Neuronal stem cell (in vitro differentiated cells): ENCODE measurements at places on chromosomes 7 and 10.

DNA sequence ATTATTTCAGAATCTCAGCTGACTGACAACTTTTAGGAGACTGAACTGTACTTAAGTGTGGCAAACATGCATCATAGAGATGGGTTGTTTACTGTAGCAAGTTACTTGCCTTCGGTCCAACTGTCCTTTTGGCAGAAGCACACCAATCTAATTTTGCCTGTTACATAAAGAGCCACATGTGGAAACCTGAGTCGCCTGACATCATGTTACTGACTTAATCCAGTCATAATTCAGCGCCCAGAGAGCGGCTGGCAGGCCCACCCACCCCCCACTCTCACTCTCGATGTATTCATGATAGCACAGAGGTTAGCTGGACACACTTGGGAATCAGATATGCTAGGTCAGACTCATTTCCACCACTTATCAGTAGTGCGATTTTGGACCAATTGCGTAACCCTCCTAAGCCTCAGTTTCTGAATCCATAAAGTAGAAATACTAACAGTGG lies 57.3 kb upstream of the CAPZA2 start:
- no peak for DNase-seq

- DNase-seq: no peak
Measured at GRCh38 chr7:99229234-99229633, 21.3 kb upstream of the KPNA7 start.

DNA sequence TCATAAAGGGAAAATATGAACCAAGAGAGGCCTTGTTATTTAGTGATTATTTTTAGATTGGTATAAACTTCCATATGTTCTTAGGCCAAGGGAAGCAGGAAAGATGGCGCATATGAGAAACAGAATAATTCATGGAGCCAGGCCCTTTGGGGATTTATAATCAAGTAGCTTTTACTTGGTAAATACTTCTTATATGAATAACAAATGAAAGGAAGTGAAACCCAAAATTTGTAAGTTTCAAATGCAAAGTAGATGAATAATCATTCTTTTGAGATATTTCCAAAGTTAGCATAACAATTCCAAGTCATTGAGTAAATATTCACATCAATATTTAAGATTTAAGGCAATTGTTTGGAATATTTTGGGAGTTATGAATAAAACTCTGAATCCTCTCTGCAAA lies 13.9 kb upstream of the OPTN start:
- no peak for DNase-seq

DNA sequence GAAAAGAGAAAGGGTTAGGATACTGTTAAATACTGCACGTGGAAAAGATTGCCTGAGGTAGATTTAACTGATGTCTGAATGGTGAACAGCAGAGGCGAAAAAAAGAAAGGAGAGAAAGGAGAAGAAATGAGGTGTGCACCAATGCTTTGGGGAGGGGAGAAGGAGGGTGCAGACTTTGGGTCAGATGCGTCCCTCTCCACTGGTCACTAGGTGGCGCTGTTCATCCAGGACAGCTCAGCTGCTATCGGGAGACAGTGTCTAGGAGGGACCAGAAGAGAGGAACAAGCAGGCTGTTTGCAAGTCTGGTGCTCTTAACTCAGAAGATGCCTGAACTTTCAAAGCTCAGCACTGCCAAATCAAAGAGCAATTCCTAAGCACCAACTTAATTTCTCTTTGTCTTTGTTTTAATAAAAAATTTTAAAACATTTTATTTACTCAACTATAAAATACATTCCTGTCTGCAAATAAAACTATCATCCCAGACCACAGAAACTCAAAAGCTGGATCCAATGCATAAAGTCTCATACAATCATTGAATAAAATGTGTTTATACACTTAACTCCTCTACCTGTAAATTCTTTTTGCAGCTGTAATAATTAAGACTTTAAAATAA lies 83.9 kb upstream of the PDLIM1 start:
- DNase-seq: peak; percentile 82

DNA sequence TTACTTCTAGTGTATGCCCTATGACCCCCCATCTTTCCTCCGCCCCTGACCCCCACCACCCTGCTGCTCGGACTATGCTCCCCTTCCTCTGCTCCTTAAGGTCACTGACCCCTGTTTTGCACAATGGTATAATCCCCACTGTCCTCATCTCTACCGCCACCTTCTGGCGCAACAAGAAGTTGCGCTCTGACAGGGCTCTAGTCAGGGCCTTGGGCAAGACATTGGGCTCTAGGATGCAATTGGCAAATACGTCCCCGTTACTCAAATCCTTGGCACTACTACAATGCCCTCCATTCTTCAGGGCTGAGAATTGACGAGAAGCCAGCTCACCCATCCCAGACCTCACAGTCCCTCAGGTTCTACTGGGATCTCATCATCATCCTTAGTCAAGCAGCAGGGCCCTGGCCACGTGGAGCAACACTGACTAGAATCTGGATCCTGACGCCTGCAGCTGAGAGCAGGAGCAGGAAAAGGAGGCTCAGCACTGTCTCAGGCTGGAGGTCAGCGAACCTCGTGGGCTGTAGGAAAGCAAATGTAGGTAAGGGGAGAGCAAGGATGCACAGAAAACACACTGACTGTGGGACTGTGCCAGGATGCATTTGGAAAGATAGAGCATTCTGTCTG lies 10.6 kb downstream of the LRIT2 start:
- DNase-seq: no peak

- DNase-seq: no peak
Measured at GRCh38 chr7:124426621-124427020, 339.0 kb downstream of the GPR37 start.

DNA sequence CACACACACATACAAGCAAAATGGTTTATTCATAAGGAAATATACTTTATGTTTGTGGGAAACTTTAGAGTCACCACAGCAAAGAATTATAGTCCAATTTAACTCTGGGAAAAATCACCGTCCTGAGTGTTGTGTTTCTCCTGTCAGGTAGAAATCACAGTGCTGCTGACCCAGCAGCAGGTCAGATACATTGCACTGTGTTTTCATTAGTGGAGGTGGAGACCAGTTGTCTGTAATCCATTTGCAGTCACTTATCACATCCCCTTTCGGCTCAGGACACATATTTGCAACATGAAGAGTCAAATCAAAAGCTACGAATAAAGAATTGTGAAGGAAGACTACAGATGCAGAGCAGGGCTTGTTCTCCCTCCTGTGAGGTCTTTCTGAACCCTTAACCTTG lies 799.6 kb downstream of the GRM8 start:
- no peak for DNase-seq

DNA sequence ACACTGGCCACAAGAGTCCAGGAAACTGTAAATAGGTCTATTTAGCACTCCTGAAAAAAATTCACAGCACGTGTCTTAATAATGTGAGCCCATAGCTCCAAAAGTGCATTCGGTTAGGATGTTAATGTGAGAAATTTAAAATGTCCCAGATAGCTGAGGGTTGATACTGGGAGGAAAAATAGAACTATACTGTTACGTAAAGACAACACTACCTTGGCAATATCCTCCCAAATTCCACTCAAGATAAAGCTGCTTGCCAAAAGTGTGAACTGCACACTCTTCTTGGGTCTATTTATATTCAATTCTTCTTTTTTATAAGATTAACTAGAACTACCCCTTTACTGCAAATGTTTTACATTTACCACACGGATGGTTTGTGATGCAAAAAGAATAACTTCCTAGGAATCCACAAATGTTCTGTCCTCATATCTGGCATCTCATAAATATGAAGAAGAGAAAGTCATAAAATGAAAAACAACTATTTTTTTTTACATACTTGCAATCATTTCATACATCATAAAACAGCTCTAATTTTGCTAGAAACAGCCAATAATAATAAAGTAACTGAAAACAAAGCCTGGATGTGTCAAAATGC lies 10.4 kb downstream of the RAB11FIP2 start:
- no peak for DNase-seq

DNA sequence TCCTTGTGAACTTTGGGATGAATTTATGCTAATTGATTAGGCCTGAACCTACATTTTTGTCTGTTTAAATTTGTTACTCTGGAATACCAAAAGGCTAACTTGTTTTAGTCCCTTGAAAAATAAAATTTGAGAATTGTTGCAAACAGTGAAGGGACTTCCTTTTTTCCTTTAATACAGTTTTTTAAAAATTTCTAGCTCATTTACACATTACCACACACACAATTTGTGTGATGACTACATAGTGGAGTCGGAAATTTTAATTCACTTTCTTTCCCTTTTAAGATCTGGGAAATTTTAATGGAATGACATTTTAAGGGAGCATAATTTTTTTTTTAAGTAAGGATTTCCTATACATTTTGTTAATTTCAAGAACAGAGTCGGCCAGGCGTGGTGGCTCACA lies 8.6 kb upstream of the TMEM236 start:
- no peak for DNase-seq

DNA sequence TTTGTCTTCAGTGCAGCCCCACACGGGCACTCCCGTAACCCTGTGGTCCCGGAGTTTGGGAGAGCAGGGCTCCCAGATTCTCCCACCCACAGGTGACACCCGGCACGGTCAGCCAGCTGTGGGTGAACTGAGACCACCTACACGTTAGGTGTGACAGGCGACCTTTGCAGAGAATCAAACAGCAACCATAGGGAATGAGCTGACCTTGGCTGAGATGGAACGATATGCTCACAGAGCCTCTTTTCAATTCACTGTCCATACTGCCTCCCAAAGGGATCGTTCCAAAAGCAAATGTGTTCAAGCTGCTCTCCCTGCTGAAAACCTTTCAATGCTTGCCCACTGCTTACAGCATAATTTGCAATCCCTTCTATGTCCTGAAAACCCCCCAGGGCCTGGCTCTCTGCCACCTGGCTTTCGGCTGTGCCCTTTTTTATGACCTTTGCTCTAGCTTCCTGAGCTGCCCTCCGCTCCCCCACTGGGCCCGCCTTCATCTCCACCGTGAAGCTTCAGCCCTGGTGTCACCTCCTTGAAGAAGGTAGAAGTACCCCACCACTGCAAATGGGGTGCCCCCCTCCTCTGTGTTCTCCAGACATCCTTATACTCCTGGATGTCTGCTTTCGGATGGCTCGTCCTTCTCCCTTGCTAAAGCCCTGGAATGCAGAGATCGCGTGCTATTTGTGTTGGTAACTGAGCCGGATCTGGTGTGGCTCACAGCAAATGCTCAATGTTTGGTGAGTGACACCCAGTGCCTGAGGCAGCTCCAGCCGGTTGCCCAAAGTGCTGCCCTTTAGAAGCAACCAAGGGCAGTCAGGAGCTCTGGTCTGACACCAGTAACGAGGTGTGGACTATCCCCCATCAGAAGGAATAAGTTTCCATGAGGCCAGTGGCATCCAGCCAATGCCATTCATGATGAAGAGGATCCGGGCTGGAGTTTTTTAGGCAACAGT lies 90.4 kb downstream of the KIAA1549 start:
- no peak for DNase-seq

DNA sequence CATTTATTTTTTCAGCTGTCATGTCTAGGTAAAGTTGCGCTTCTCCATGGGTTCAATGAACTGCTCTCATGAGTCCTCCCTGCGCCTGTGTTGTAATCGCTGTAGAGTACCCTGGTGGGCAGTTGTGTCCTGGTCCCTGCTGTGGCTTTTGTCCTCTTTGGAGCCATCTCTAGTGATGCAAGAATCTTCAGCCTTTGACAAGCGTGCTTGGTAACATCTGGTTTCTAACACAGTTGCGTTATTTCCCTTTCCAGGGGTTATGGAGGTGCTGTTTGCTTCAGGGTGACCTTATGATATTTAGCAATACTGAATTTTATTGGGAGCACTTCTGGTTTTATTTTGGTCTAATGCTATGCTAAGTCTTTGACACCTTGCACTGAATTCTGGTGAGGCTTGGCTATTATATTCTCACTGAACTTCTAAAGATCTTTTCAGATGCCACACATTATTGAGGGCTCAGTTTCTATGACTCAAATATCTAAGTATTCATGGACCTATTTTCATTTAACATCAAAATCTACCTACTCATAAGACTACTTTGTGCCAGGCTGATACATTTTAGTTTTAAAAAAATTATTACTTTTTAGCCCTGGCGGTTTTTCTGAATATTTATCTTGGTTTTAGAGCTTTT lies 88.6 kb downstream of the FANK1 start:
- DNase-seq: no peak

GRCh38 chr7:145082366-145083161 lies 246.7 kb upstream of the TPK1 start:
- no peak for DNase-seq
